ENCODE measurements at places on chromosomes 7 and 10. TPM values are rescaled to one million over a fixed set of nuclear protein-coding genes. Genes with fewer than 3 reads are reported as not detected.

- DNase-seq = no peak
These were observed 24.7 kb upstream of the PRKAR1B start for GRCh38 chr7:751826-752225.

GRCh38 chr7:75531359-75531821 is 39.3 kb downstream of the SPDYE5 start:
- DNase-seq = no peak

DNA sequence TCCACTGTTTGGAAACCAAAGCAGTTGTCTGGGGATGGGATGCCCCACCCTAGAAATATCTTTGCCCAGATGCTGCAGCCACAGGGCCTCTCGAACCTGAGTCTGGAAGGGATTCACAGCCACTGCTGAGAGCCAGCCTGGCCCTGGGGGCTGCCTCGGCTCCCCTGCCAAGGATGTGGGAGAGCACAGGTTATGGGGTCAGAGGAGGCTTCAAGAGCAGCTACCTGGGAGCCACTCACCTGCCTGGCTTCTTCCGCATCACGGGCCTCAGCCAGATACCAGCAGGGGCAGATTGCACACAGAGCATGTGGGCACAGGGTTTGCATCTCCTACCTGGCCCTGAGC is 5.4 kb upstream of the PWWP2B start:
- no peak for DNase-seq

FKBP6 gene
- total RNA-seq = not detected

- no peak for DNase-seq
These were observed 11.7 kb downstream of the NIPSNAP2 start for GRCh38 chr7:55975988-55976633.

- DNase-seq = no peak
These were observed 153.0 kb downstream of the ATE1 start for GRCh38 chr10:121774813-121775212.

- DNase-seq = no peak
These were observed 68.5 kb downstream of the BTAF1 start for GRCh38 chr10:91992031-91992430.

ADCY1 gene
- total RNA-seq = not detected

FAM25A gene
- not detected for total RNA-seq
